ENCODE measurements at places on chromosomes 3 and 15.

DNA sequence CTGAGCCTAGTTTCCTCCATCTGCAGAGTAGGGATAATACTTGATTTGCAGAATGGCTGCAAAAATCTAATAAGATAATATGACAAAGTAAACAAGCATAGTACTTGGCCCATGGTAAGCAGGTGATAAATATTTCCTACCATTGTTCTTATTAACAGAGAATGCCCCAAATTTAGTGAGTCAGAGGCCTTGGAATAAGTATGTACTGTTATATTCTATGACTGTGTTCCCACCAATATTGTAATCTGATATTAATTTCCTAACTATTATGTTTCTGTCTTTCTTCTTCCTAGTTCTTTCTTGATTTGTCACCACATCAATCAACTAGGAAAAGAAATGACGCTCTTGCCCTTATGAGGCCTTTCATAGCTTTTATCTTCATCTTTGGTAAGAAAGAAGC is 178.4 kb upstream of the SLC2A2 start:
- DNase-seq: no peak

- no peak for DNase-seq
Measured at GRCh38 chr15:101156061-101156460, 95.8 kb downstream of the CHSY1 start.

DNA sequence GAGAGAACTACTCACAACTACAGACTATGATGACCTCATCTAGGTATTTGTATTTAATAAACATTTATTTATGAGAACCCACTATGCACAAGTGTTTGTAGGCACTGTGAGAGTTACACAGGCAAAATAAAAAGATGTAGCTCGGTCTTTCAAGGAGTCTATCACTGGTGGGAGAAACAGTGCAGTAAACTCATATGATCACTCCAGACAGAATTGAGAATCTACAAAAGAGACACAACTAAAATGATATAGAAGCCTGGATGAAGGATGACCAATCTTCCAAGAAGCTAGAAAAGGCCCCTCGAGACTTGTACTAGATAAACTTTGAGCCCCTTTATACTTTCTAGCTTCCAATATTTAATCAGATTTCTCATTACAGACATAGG is 70.2 kb upstream of the ZBTB20 start:
- DNase-seq: no peak

DNA sequence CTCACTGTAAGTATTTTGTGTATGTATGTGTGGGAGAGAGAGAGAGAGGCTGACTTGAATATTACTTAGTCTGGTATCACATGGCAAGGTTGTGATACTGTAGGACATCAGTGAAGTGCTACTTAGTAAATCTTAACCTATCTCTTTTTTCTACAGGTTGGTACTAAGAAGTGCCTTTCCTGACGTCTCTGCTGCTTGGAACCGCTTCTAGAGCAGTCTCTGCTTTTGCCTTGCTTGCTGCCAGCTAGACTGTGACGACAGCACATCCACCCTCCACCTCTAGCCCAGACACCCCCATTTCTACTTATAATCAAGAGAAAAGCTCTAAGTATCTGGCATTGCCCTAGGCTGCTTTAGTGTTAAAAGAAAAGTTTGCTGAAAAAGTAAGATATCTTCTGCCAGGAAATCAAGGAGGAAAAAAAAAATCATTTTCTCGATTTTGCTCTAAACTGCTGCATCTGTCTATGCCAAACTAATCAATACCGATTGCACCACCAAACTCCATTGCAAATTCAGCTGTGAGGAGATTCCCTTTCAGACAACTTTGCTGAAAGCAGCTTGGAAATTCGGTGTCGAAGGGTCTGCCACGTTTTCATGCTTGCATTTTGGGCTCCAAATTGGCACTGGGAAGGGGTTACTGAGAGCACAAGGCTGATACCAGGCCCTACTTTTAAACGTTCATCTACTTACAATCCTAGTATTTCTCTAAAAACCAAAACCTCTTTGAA is 30.7 kb downstream of the MBNL1 start:
- no peak for DNase-seq

GRCh38 chr3:155555479-155556060 is 189.3 kb downstream of the PLCH1 start:
- no peak for DNase-seq

GRCh38 chr3:139935016-139935865 is at the start of gene CLSTN2:
Gene CLSTN2, plus strand, starts transcription at chr3:139935185.
- no peak for DNase-seq

GRCh38 chr3:27935492-27935891 is 213.4 kb upstream of the EOMES start:
- no peak for DNase-seq

Data from stimulated activated CD4-positive, alpha-beta T cell treated with anti-CD3 and anti-CD28 coated beads, Interleukin-1b, Interleukin-23, amount 100 ng/mL, for 1 hour (primary cell).